Psoas muscle (tissue), 8 donors: ENCODE measurements at places on chromosomes 11 and 22.

DNA sequence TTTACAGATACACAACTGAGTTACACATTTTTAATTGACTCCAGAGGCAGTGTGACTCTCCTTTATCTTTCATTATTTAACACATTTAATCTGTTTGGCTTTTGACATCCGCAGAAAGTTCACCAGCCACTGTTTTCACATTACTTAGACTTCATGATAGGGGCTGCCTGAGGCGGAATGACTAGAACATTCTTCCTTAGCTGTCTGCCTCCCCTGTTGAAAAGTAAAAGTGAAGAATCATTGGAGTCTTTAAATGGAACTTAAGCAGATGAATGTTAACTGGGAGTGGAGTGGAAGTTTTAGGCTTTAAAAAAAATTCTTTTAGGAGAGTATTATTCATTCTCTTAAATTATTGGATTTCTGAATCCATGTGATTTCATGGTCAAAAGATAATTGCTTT is 229.2 kb upstream of the MTNR1B start:
- no peaks in the 10 kb centered on the region for H3K36me3 ChIP-seq
- DNase-seq, result no peak
- no peak overlapping the region for H3K4me3 ChIP-seq
- no peaks in the 10 kb centered on the region for H3K4me1 ChIP-seq
- no peak overlapping the region for H3K27ac ChIP-seq

DNA sequence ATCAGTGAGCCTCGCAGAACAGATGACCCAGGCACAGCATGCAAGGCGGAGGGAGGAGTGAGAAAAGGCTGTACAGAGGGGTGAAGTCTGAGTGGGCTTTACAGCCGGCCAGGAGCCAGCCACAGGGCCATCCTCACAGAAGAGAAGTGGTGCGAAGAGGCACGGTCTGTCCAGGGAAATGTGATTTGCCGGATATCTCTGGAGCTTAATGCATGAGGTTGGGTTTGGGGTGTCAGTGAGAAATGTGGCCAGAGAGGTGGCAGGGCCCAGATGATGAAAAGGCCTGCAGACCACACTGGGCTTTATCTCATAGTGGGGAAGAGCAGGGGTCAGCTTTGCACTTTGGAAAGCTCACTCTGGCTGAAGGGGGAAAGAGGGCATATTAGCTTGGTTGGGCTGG is 255.2 kb downstream of the BUD13 start:
- no peaks in the 10 kb centered on the region for H3K4me1 ChIP-seq
- no peak for DNase-seq
- no peak overlapping the region for H3K27ac ChIP-seq
- H3K27me3 ChIP-seq, result no peaks in the 10 kb centered on the region
- H3K4me3 ChIP-seq, result no peak overlapping the region

GRCh38 chr11:108497317-108498045 is 703 bp downstream of the POGLUT3 start:
- no peaks in the 10 kb centered on the region for H3K36me3 ChIP-seq
- peak overlapping the region; percentile 75 for H3K4me3 ChIP-seq
- no peaks in the 10 kb centered on the region for H3K27me3 ChIP-seq
- DNase-seq, result peak; percentile 94
- H3K4me1 ChIP-seq, result peaks cover 11% of the 10 kb centered on the region
- peak overlapping the region; percentile 93 for H3K27ac ChIP-seq

- no peaks in the 10 kb centered on the region for H3K4me1 ChIP-seq
- H3K36me3 ChIP-seq, result no peaks in the 10 kb centered on the region
- H3K4me3 ChIP-seq, result no peak overlapping the region
- H3K27ac ChIP-seq, result no peak overlapping the region
- peaks cover 3% of the 10 kb centered on the region for H3K27me3 ChIP-seq
Observed at GRCh38 chr11:126821827-126822226, 178.7 kb downstream of the KIRREL3 start.

DNA sequence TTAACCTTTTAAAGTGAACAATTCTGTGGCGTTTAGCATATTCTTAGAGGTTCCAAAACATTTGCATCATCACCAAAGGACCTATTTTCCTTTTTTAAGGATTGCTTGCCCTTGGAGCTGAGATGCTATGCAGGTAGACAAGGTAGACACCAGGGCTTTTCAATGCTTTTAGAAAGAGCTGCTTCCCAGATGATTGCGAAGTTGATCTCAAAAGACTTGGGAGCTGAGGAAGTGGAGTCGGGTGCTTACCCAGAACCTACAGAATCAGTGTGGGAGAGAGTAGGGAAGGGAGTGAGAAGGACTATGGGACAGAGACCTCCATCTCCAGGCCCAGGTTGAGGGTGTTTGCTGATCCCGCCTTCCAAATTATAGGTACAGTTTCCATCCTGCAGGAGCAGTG is 11.1 kb upstream of the ALX4 start:
- H3K4me3 ChIP-seq, result no peak overlapping the region
- H3K27ac ChIP-seq, result no peak overlapping the region
- DNase-seq, result no peak
- H3K4me1 ChIP-seq, result peaks cover 18% of the 10 kb centered on the region
